Stimulated activated CD8-positive, alpha-beta memory T cell treated with anti-CD3 and anti-CD28 coated beads, Interleukin-4, amount 100 ng/mL, for 1 hour (primary cell): ENCODE measurements at places on chromosomes 3 and 15.

DNA sequence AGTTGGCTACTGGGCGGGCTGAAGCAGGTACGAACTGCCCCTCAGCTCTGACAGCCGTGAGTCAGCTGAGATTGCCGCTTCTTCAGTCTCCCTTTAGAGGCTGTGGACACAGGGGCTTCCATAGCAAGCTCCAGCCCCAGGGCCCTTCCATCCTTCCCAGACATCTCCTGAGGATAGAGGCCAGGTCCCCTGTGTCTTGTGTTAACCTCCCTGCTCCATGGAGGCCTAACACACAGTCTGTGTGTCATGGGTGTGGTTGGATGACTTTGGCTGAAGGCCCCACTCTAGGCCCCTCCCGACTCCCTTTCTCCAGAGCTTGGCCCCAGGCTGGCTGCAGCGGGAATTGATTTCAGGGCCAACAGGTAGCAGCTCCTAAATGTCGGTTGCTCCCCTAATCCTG is 116.1 kb upstream of the TLE3 start:
- DNase-seq = no peak

- DNase-seq = no peak
These were observed 5.6 kb downstream of the GALNT15 start for GRCh38 chr3:16179771-16180736.

DNA sequence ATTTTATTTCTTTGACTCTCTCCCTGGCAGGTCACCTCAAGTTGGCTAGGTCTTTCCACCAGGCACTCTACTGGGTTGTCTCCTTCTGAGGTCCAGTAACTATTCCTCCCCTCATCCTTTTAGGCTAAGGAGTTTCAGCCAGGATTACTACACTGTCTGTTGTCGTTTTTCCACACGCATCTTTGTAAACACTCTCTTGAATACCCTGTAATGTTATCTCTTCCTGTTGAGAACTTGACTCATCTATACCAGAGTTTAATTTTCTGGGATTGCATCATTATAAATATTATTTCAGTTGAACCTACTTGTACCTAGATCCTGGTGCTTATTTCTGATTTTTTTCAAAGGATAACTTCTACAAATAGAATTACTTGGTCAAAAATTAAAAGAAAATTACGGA is 138.3 kb downstream of the SQOR start:
- no peak for DNase-seq

DNA sequence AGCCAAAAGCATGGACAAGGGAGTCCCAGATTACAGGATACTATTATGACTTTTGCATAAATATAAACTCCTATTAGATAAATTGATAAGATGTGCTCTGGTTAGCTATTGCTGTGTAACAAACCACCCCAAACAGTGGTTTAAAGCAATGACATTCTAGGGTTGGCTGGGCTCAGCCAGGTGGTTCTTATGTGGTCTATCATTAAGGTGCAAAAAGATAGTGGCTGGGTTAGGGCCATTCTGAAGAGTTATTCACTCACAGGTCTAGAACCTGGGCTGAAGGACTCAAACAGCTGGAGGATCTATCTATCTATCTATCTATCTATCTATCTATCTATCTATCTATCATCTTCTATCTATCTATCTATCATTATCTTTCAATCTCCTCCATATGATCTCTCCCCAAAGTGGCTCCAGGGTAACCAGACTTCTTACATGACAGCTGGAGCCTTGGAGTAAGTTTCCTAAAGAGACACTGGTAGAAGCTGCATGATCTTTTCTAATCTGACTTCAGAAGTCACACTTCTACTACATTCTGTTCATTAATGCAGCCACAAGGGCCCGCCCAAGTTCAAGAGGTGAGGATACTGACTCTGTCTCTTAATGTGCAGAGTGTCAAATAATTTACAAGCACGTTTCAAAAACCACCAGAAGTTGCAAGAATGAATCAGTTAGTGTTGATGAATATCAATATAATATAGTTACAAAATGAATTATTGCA is 74.9 kb upstream of the XCR1 start:
- DNase-seq = no peak

GRCh38 chr3:109154979-109155378 is 18.5 kb downstream of the C3orf85 start:
- no peak for DNase-seq

DNA sequence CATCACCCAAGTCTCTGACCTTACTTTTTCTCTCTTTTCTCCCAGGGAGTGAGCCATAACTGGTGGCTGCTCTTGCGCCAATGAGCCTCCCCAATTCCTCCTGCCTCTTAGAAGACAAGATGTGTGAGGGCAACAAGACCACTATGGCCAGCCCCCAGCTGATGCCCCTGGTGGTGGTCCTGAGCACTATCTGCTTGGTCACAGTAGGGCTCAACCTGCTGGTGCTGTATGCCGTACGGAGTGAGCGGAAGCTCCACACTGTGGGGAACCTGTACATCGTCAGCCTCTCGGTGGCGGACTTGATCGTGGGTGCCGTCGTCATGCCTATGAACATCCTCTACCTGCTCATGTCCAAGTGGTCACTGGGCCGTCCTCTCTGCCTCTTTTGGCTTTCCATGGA is 13.2 kb upstream of the ATG7 start:
- DNase-seq = no peak

GRCh38 chr3:135226057-135226456 is 431.0 kb downstream of the EPHB1 start:
- DNase-seq = no peak

DNA sequence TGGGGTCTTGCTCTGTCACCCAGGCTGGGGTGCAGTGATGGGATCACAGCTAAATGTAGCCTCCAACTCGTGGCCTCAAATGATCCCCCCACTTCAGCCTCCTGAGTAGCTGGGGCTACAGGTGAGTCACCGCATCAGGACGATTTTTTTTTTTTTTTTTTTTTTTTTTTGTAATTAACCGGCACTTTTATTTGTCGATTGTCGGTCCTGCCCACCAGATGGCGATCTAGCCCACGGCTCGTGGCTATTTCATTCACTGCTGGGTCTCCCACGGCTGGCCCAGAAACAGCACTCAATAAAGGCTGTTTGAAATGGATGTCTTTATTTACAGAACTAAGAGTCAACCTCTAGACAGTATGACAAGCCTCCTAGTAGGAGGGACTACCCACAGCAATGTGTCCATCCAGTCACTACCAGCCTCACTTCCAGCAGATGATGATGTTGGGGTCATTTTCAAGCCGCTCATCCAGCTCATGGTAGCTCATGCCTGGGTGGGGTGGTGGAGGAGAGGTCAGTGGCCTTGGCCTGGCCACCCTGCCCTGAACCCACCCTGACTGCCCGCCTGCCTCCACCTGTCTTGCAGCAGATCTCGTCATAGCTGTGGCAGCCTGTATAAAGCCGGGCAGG is 1.8 kb upstream of the ZMYND10 start:
- DNase-seq = no peak

DNA sequence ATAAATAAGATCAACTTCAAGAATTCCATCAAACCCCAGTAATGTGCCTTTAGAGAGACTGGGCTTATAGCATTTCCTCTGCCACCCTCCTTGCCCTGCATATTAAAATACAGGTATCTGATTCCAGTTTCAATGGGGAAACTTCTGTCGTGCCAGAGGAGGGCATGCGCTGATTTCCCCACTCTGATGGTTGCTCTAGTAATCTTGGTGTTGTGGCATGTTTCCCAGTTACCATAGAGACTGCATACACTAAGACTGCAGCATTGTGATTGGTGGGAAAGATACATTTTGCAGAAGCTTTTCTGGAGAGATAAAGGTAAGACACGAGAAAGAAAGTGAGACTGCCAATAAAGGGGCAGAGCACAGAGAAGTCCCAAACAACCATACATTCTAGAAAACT is 225.6 kb downstream of the TIGIT start:
- DNase-seq = no peak

- DNase-seq = no peak
These were observed 48.3 kb downstream of the GNB4 start for GRCh38 chr3:179402963-179403362.

- DNase-seq = no peak
These were observed 1.1 kb downstream of the KLHL6 start for GRCh38 chr3:183554377-183554776.

- DNase-seq = no peak
These were observed 2.4 kb downstream of the SEMA6D start for GRCh38 chr15:47719730-47720129.

DNA sequence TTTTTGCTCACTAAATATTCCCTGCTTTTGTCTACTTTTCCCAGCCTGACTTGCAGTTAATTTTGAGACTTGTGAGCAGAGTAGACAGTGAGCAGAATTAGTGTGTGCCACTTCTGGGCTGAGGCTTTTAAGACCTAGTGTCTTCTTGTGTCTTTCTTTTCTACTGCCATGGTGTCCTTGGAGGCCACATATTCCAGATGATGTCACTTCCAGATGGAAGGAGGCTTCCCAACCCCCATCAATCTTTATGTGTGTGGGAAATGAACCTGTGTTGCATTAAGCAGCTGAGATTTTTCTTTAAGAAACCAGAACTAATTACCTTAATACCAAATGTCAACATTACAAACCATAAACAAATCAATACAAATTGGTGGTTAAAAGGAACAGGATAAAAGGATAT is 774.7 kb upstream of the ROBO1 start:
- DNase-seq = no peak

GRCh38 chr3:169510693-169511010 is 152.9 kb downstream of the MECOM start:
- no peak for DNase-seq

DNA sequence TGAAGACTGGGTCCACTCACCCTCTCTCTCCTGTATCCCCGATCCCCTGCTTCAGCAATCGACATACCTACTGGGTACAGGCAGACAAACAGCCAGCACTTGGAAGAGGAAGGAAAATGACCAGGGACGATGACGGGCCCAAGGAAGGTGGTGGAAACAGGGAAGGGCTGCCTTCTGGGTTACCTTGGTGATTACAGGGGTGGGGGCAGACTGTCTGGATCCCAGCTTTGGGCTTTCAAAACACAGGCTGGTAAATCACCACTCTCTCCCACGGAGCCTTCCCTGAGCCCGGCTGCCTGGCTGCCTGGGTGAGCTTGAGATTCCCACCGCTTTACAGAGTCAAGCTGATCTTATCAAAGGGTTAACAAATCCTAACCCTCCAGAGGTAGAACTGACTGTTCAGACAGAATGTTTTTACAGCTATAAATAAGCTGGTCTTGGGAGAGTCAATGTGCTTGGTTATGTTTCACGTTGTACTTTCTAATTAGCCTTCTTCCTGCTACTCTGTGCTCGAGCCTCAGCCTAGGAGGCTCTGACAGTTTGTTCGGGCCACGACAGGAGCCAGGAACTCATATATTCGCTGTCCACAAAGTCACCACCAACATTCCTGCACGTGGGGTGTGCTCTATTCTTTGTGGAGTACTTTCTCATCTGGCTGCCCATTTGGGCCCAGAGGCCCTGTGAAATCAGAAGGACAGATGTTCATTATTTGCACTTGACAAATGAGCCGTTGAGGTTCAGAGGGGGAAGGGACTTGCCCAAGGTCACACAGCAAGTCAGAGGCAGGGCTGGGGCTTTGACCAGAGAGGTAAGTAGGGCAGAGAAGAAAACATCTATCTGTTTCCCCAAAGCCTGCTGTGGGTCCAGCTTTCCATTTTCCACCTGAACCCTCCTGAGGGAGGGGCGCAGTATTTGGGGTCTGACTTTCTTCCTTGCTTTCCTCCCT is 63.5 kb downstream of the FEM1B start:
- no peak for DNase-seq

DNA sequence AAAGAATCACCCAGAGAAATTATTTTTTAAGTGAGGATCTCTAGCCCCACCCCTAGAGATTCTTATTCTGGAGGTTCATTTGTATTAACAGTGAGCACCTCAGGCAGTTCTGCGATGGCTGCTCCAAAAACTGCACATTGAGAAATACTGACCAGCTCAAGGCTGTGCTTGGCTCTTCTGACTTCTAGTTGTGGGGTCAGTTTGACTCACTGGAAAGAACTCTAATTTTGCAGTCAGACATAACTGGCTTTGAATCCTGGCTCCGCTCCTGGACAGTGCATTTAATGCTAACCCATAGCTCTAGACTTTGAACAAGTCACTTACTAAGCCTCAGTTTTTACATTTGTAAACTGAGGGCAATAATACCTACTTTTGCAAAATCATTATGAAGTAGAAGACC is 123.6 kb upstream of the SKOR1 start:
- no peak for DNase-seq

GRCh38 chr3:195537995-195538394 is 5.1 kb downstream of the PPP1R2 start:
- DNase-seq = no peak

DNA sequence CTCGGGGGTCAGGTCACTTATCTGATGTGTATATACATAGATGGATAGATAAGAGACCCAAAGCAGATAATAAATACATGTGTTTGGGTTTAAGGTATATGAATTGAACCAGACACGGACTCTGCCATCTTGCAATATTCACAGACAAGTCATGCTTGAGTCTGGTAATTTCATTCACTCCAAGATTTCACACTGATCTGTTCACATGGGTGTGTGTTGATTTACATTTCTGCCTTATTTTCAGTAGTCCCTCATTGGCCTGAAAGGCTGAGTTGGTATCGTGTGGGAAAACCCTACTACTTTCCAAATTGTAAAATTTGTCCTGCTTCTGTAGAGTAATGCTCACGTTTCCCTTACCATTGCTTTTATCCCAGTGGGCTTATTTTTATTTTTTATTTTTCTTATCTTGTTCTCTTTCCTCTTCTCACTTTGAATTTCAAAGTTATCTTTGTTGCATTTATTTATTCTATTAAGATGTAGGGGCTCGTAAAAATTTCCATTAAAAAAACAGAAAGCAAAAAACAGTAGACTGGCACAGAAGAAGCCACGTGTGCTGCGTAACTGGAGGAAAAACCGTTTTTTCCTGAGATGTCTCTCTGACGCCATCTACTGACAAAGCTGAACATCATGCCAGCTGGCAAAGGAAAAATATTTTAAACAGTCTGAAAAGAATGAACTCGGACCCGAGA is 10.8 kb upstream of the MFSD1 start:
- DNase-seq = no peak

- DNase-seq = no peak
These were observed 84.8 kb upstream of the LINGO1 start for GRCh38 chr15:77717333-77717990.

- DNase-seq = no peak
These were observed 25.3 kb downstream of the NCEH1 start for GRCh38 chr3:172685331-172686214.

GRCh38 chr15:89101302-89102193 is 13.3 kb downstream of the ABHD2 start:
- DNase-seq = no peak

- no peak for DNase-seq
These were observed 4.3 kb downstream of the GNB5 start for GRCh38 chr15:52186651-52187486.

- no peak for DNase-seq
These were observed 389.1 kb upstream of the SGO1 start for GRCh38 chr3:20575146-20575545.
